Activated CD8-positive, alpha-beta memory T cell treated with anti-CD3 and anti-CD28 coated beads for 48 hours (primary cell): ENCODE measurements at places on chromosomes 1 and 21.

GRCh38 chr21:44895859-44896258, 22.4 kb upstream of the PTTG1IP start:
- no peak for DNase-seq

DNA sequence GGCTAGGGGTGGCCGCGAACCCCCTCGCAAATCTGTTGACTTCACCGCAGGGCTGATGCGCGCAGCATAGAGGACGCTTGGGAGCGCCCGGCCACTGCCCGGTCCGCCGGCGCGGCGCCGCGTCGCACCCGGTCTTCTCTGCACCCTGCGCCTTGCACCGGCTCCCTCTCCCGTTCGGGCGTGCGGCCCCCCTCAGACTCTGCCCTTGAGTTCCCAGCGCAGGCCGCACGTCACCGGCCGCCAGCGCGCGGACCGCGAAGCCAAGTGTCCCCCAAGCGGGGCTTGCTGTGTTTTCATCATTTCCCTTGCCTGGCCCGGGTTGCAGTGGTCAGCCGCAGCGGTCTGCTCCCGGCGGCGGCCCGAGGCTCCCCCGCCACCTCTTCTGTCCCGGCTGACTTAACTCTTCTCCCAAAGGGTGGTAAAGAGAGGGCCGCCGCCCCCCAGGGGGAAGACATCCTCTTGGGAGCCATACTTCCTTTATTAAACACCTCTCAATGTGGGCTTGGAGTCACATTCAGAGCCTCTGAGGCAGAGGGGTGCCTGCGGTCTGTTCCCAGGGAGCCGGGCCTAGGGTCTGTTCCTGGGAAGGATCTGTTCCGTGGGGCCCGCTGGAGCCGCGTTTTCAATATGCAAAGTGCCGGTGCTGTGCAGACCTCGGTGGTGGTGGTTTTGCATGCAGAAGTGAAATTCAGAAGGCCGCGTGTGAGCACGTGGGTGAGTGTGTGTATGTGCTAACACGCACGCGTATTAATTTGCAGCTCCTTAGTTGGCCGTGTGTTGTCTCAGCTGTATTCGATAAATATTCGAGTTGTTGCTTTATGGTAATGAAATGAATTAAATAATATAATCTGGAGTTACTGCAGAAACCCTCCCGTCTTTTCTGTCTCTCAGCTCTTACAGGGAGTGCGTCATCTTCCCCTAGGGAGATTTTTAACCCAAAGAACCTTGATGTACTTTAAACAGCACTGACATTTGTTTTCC, 17.6 kb downstream of the PBX1 start:
- no peak for DNase-seq

DNA sequence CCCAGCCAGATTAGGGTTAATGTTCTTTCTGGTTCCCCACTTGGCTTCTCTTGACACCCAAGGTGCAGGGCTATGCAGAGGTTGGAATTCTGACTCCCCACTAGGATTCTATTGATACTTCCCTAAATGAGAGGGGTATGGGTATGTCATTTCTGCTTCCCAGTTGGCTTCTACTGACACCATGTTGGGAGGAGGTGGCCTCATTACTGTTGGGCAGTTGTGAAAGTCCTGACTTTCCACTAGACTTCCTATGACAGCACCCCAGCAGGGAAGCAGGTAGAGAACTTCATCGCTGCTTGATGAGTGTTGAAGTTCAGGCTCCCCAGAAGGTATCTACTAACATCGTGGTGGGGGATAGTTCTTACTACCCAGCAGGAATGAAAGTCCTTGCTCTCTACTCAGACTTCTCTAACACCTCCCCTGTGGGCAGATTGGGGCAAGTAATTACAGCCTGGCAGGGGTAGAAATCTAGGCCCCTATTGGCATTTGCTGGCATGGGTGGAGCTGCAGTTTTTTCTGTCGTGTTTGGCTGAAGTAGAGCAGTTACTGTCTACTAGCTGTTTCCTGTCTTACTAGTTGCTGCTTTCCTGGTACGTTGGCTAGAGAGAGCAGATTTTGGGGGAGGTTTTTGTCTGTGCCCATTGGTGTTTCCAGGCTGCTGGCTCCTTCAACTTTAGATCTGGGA, 41.5 kb downstream of the ZYG11B start:
- DNase-seq = no peak

- no peak for DNase-seq
Observed at GRCh38 chr1:223752721-223753515, 40.6 kb downstream of the CAPN2 start.

DNA sequence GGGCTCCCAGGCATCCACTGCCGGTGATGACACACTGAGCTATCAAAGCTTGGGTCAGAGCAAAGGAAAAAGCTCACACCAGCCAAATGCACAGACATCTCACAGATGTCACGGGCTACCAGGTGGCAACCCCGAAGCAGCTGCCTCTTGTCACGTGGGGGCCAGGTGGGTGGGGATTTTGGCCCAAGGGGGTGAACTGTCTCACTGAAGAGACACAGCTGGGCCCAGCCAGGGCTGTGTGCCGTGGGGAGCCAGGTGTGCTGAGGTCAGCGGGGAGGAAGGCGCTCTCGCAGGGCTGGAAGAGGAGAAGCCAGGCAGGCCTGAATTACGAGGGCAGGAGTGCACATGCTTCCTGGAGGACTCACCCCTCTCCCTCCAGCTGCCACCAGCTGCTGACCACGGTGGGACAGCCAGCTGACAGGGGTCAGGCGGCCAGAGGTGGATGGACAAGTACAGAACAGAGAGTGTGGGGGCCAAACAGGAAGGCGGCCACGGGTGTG, 32.4 kb downstream of the KCNN3 start:
- DNase-seq = no peak

GRCh38 chr21:27157097-27157496, 190.2 kb upstream of the ADAMTS5 start:
- DNase-seq = no peak
